ENCODE measurements at places on chromosomes 3 and 15. TPM values are rescaled to one million over a fixed set of nuclear protein-coding genes. Genes with fewer than 3 reads are reported as not detected.

Gene CYP1A2
- total RNA-seq = not detected

DNA sequence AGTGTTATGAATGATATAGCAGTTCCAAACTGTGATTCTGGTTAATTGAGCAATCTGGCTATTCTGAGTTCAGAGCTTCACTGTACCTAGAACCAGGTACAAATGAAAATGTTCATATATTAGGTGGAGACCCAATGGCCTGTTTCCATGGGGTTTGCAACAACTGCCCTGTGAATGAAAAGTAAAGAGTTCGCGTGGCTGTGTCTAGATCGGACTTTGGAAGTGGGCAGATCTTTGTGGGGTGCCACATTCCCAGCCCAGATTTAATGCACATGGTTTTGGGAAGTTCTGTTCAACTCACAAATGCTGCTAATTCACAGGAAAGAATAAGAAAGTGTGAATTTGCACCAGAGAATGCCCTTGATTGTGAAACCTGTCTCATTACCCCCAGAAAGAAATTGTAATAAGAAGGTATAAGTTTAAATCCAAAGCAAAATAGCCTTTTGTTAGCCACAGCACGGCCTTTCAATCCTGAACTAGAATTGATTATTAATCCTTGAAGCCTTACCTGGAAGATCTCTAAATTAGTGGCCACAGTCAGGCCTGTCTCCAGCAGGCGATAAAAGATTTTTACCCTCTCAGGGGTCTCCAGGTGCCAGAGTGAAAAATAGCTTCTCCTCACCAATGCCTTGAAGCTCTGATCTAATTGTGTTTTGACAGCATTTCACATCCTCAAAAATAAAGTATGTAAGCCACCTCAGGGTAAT is 22.6 kb downstream of the WHAMM start:
- DNase-seq = no peak

- no peak for DNase-seq
Measured at GRCh38 chr3:160205606-160206005, 19.6 kb upstream of the C3orf80 start.

Gene FAIM
- 8.9 TPM for total RNA-seq

DNA sequence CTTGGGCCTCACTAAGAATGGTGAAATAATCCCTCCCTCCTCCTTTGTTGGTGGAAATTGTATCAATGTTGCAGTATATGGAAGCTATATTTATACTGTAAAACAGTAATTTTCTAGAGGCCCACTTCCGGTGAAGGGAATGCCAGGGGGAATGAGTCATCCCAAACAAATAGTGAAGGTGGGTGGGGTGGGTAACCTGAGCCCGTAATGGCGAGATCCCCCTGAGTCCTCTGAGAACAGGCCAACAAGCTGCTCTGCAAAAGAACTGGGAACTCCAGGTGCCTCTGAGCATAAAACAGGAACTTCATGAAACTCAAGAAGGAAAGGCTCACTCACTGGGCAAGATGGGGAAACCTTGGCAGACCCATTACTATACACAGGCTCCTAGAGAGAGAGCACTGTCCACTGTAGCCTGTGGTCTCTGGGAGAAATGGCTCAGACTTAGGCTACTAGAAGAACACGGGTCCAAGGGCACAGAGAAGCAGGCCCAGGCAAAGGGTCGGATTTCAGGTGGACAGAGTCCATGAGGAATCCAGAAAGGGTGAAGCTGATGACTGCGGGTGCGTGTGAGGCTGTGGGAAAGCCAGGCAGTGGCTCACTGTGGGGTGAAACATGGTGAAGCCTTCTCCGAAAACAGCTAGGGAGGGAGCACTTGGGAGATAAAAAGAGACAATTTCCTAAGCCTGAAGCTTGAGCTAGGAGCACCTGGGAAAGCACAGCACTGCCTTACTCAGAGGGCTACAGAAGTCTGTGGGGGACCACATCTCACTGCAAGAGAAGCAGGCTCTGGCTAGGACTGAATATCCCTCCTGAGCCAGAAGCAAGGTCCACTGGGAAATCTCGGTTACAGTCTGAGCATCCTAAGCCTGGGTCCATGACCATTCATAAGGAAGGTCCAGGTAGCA is 19.8 kb downstream of the LARP6 start:
- DNase-seq = no peak

- DNase-seq = no peak
Measured at GRCh38 chr3:167728176-167728575, 6.5 kb downstream of the PDCD10 start.

GRCh38 chr3:141412087-141412935 is 44.0 kb downstream of the ZBTB38 start:
- DNase-seq = no peak

DNA sequence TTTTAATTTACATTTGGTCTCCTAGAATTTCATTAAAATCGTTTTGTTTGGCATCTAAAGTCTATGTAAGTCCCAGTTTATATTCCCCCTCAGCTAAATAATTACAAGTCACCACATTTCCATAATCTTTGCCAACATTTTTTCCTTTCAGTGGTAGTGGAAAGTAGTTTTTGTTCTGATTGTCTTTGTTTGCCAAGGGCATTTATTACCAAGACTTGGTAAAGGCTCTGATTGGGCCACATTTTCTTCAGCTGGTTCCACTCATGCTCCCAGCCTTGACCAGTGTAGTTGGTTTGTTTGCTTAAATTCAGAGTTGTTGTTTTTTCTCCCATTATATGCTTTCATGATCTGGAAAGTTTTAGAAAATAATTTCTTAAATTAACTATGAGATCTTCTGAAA is 153.4 kb upstream of the MME start:
- DNase-seq = no peak

Gene CHDH
- total RNA-seq = 2.5 TPM

- DNase-seq = no peak
Measured at GRCh38 chr15:81284256-81285031, 39.5 kb downstream of the STARD5 start.

Gene HEMK1
- 7.0 TPM for total RNA-seq

Measured in omental fat pad (tissue), 4 donors.